GM18507 (cell line): ENCODE measurements at places on chromosomes 13 and 19.
A peak's percentile ranks its signal among the peaks of the same experiment; 100 is the strongest.

GRCh38 chr19:4086411-4086867 lies 19.7 kb upstream of the ZBTB7A start:
- no peak for DNase-seq

- DNase-seq, result no peak
Observed at GRCh38 chr13:25783076-25783475, 268.7 kb downstream of the SHISA2 start.

GRCh38 chr19:16794456-16795441 lies 34.4 kb upstream of the SIN3B start:
- DNase-seq, result no peak

DNA sequence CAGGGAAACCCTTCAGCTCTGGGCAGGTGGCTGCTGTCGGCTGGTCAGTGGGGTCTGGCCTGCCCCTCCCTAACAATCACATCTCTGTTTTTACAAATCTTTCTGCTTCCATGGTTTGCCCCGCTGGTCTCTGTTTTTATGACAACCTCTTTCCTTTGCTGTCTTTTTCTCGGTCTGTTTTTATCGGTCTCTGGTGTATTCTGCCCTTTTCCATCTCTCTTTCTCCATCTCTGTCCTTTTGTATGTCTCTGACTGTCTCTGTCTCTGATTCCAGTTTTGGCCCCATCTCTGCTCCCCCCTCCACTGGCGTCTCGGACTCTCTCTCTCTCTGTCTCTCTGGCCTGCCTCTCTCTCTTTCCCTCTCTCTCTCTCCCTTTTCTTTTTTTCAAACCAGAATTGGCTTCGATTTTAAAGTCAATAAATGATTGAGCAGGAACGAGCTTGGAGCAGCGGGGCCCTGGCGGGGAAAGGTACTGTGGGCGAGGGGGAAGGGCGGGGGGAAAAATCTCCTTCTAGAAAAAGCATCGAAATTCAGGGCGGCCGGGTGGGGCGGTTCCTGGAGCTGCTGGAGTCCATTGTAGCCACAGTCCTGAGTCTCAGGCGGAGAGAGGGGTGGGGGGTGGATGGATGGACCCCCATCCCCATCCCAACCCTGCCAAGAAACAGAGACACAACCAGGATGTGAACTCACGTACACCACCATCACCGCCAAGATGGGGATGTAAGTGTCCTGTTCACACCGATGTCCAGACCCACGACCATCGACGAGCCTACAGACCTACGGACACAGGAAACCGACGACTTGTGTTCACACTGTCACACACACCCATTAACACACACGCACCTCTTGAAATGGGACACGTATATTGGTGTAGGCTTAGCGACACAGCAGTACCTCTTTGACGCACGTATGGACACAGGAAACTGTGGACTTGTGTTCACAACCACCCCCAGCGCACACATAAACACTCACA lies 3.0 kb downstream of the NFIX start:
- no peak for DNase-seq

- no peak for DNase-seq
Observed at GRCh38 chr19:4609878-4610511, 29.3 kb upstream of the TNFAIP8L1 start.

GRCh38 chr13:23668562-23668961 lies 98.3 kb downstream of the TNFRSF19 start:
- DNase-seq, result no peak

- no peak for DNase-seq
Observed at GRCh38 chr19:49614096-49614833, 23.3 kb downstream of the PRR12 start.

DNA sequence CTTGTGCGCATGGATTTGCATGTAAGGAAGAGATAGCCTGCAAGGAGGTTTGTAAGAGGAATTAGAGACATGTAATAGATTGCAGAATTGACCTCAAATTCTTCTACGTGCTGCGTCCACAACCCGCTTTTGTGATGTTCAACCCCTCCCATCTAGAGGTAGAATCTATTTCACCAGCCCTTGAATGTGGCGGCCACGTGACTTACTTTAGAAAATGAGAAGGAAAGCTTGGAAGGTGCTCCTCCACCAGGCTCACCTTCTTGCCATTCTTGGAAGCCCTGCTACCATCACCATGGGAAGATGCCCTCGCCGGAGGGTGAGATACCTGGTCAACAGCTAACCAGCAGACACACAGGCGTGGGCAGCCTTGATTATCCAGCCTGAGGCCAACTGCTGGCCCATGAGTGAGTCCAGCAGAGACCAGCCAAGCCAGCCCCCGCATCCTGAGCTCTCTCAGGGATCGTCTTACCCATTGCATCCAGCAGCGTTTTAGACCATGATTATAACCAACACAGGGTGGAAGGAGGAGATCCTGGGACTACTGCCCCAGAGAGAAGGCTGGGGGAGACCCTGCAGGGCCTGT lies 7.6 kb upstream of the PEPD start:
- DNase-seq, result no peak

- no peak for DNase-seq
Observed at GRCh38 chr19:50793558-50794065, 3.4 kb downstream of the ACP4 start.

- no peak for DNase-seq
Observed at GRCh38 chr13:43206838-43207237, 183.5 kb downstream of the DNAJC15 start.

- DNase-seq, result no peak
Observed at GRCh38 chr13:111275382-111275781, 45.1 kb upstream of the TEX29 start.

- DNase-seq, result no peak
Observed at GRCh38 chr19:8517551-8518442, 3.8 kb upstream of the ZNF414 start.

DNA sequence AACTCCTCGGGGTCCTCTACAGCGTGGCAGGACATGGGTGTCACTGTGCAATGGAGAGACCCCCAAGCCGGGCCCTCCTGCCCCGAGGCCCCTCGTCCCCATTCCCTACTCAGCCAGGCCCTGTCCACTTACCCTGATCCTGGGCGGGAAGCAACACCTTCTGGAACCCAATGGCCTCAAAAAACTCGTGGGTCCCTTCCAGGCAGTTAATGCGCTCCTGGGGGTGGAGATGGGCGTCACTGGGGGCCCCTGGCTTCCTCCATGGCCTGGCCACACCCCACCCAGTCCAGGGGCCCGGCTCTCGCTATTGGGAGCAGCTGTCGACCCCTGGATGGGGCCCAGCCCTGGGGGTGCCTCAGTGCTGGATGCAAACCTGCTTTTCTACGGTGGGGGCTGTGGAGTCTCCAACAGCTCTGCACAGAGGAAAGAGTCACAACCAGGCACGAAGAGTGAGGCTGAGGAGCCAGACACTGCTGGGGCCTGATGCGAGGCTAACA lies 10.8 kb downstream of the UBXN6 start:
- no peak for DNase-seq

DNA sequence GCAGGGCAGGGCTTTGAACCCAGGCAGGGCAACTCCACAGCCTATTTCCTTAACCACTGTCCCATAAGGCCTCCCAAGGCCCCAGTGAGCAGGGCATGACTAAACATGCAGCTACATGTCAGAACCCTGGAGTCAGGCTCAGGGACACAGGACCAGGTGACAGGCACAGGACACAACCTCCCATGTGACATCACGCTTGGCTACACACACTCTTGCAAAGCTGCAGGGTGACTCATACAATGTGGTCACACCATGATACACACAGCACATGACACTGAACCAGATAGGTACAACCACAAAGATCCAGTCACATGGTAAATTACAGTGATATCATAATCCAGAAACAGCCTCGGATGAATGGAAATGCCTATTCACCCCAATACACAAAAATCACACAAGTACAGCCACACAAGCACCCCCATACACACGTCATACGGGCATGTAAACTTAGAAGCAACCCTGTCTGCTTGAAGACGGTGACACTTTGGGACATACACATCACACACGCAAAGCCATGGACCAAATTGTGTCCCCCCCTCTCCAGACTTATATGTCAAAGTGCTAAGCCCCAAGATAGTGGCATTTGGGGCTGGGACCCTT lies 14.5 kb downstream of the KLK4 start:
- peak; percentile 62 for DNase-seq

GRCh38 chr13:78592584-78592983 lies 10.8 kb downstream of the POU4F1 start:
- no peak for DNase-seq

GRCh38 chr19:11979527-11979926 lies 14.7 kb downstream of the ZNF763 start:
- DNase-seq, result no peak

DNA sequence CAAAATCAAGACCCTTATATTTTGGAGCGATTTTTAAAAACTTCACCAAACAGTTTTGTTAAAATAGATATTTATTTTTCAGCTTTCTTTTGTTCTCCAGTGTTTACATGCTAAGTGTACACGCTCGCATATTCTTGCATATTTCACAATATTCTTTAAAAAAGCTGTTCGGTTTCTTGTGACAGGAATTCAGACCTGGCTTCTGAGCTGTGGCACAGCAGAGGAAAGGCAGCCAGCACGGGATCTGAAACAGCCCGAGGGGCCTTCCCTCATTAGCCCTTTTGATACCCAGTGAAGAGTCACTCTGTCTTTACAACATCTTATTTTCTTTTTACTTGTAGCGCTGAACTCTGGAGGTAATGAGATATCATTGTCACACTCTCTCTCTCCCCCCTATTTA lies 234.0 kb downstream of the B3GLCT start:
- DNase-seq, result no peak

GRCh38 chr19:50512999-50513745 lies 541 bp downstream of the ASPDH start:
- no peak for DNase-seq

- DNase-seq, result no peak
Observed at GRCh38 chr13:103878891-103879605, 812.8 kb upstream of the SLC10A2 start.

GRCh38 chr19:54191011-54191810 lies at the start of gene TSEN34:
TSS of gene TSEN34 (plus strand) at chr19:54191308. CDS start at chr19:54191365, 57 bp downstream.
- no peak for DNase-seq

DNA sequence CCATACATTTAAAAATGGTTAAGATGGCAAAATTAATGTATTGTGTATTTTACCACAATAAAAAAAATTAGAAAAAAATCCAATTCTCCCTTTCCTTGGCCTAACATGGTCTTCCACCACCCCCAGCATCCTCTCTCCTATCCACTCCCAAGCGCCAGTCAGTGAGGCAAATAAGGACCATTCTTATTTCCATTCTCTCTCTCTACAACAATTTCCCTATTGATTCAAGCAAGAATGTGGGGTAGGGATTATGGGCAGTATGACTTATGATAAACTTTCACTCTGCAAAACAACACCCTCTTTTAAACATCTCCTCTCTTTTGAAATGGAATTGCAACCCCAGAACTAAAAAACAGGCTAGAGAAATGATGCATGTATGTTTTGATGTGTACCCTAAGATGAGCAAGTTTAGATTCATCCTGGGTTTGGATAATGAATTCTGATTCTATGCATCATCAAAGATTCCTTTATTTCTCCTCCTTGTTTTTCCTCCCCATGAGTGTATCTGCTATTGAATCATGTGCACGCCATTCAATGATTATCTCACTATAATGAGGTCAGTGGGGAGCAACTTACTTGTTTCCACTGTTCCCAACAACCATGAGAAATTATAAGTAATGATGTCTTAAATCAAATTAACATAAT lies 3.5 kb downstream of the STARD13 start:
- DNase-seq, result no peak

GRCh38 chr13:112244061-112244460 lies 132.1 kb upstream of the SPACA7 start:
- DNase-seq, result no peak

- DNase-seq, result no peak
Observed at GRCh38 chr13:50892210-50892944, 17.2 kb upstream of the RNASEH2B start.

DNA sequence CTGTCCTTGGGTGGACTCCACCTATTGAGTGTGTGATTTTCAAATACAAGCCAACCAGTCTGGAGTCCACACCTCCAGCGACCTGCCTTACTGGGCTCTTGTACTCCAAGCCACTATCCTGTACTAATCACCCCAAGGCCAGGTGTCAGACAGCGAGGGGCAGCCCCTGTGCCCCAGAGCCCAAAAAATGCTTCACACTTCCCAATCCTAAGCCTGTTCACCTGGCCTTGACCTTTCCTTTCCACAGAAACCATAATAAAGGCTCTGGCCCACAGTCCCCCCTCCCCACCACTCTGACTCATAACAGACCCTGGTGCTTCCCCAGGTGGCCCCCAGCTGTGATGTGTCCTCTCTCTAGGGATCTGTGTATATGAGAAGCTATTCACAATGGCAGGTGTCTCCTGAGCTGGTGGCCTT lies 3.9 kb downstream of the CD209 start:
- DNase-seq, result peak; percentile 68

DNA sequence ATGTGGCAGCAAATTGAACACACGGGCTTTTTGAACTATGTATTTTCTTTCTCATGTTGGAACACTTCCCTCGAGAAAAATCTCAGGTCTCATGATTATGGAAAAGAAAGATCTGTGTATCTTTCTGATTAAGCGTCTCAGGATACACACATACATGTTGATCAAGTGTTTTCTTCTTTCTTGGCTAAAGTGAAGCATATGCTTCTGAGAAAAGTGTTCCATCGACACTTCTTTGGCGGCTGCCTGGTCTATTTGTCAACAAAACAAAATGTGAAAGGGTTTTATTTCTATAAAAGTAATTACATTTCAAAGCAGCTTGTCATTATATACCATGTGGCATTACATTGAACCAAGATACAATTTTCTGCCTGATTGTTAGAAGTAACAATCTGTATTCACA lies 157.5 kb downstream of the DLEU7 start:
- no peak for DNase-seq

DNA sequence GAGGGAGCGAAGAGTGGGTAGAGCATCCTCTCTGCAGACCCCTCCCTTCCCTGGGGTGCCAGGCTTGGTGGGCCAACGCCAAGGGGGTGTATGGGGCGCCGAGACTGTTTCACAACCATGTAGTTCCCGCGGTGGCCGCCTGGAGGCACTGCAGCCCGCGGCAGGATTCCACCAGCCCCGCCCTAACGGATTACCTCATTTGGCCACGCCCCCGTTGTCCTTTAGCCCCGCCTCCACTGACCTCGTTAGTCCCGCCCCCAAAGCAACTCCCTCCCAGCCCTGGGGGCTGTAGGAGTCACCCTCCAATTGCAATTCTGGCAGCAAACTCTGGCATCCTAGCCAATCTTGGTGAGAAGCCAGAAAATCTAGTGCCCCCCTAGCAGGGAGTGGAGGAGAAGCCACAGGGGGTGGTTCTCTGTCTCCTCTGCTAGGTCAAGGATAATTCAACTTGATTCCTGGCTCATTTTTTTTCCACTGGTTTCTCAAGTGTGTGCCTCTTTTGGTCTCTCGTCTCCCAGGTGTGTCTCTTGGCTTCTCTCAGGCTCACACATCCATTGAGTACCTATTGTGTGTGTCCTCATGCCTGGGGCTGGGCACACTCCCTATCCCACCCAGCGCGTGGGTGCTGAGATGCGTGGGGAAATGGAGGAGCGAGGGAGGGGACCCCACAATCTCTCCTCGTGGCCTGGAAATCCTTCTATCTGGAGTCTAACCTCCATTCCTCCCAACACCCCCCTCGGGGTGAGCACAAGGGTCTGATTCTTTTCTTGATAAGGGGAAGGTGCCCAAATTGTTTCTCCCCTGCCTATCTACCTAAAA lies 2.0 kb downstream of the OLFM2 start:
- peak; percentile 78 for DNase-seq

- no peak for DNase-seq
Observed at GRCh38 chr13:44715287-44716230, 139.4 kb upstream of the TSC22D1 start.
